Stimulated activated CD8-positive, alpha-beta memory T cell treated with anti-CD3 and anti-CD28 coated beads, Interleukin-7, amount 100 ng/mL, for 1 hour (primary cell): ENCODE measurements at places on chromosomes 5 and 9.

GRCh38 chr5:171623551-171624097, 162.0 kb upstream of the SMIM23 start:
- no peak for DNase-seq

DNA sequence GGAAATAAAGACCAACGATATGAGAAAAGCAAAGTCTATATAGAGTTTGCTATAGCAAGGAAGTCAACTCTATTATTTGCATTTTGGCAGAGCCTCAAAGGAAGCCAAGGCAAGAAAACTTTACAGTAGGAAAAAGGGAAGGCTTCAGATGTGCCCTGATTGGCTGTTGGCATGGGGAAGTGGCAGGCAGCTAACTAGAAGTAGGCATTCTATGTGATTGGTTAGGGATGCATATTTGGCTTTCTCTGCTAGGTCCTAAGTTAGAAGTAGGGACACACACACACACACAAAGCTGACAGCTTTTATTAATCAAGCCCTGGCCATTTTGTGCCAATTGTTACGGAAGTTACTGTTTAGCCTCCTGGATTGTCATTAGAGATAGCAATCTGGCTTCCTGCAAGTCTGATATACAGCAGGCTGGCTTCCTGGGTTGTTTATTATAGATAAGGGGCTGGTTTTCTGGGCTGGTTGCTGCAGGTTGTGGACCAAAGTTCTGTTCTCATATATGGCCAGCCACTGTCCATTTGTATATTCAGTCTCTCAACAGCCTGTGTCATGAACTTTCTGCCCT, 308.1 kb upstream of the GRAMD2B start:
- DNase-seq: no peak

GRCh38 chr5:107698286-107698685, 27.5 kb upstream of the EFNA5 start:
- no peak for DNase-seq

DNA sequence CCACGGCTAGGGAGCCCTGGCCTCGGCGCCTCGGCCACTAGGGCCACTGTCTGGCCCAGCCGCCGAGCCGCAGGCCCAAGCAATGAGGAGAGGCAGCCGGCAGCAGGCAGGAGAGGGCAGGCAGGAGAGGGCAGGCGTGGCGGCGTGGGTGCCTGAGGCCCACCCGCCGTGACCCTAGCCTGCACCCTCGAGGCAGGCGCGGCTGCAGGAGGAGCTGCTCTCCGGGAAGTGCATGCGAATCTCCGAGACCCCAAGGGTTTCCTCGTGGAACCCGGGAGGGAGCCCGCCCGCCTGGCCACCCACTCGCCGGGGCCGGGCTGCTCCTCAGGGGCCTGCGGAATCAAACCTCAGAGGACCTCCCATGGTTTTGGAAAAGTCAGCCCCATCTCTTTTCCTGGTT, 9.3 kb downstream of the GRIN1 start:
- no peak for DNase-seq

DNA sequence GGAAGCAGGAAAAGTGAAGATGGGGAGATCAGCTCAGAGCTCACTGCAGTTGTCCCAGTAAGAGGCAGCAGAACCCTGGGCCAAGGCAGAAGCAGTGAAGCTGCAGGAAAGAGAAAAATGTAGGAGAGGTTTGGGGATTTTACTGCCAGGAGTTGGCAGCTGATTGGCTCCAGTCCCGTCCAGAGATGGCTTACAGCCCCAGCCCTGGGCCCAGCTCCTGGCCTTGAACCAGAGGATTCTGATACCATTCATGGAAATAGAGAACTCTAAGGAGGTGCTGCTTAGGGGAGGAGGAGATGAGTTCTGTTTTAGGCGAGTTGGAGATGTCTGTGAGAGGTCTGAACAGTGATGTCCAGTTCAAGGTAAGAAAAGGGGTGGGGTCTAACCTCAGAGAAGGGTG, 4.6 kb downstream of the MORN5 start:
- no peak for DNase-seq

- DNase-seq: no peak
These were observed 60.8 kb downstream of the WDR41 start for GRCh38 chr5:77431286-77431685.

GRCh38 chr5:2143088-2143487, 260.4 kb upstream of the IRX4 start:
- DNase-seq: no peak

DNA sequence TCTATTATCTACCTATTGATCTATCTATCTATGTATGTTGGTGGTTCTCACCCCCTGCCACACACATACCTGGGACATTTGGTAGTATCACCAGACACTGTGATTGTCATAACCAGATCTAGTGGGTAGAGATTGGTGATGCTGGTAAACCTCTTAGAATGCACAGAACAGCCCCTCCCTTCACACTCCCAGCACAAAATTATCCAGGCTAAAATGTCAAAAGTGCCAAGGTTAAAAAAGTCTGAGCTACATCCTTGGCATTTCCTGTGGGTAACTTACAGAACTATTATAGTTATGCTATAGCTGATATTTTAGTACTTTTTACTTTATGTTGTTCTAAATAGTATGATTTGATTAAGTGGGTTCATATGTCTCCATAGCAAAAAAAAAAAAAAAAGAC, 151.0 kb downstream of the FER start:
- no peak for DNase-seq

DNA sequence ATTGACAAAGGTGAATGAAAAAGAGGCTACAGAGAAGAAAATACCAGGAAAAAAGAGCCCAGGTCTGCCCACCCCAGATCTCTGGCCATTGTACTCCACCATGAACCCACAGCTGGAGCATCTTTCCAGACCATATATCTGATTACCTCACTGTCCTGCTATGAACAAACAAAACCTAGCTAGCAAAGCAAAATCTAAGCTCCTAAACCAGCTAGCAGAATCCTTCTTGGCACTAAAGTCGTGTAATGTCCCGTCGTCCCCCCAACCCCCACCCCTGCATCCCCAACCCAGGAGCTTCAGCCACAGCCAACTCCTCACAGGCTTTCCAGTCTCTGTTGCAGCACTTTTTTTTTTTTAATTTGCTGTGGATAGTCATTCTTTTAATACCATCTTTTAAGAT, 2.5 kb downstream of the C1QTNF3 start:
- no peak for DNase-seq
